ENCODE measurements at places on chromosomes 3 and 15.
A peak's percentile ranks its signal among the peaks of the same experiment; 100 is the strongest.

DNA sequence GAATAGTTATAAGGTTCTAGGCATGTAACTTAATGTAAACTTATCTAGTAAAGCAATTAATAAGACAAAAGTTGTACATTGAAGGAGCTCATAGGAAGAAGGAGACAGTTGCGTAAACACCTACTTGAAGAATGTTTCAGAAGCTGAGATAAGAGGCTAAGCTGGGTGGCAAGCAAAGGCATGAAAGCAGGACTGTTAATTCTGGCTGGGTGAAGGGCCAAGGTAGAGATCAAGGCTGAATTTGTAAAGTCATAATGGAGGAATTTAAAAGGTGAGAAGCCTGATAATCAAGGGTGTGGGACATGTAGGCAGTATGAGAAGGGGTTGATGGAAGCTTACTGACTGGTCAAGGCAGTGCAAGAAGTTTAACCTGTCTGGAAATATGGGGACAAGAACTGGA lies 80.4 kb upstream of the TGFBR2 start:
- no peak for DNase-seq

DNA sequence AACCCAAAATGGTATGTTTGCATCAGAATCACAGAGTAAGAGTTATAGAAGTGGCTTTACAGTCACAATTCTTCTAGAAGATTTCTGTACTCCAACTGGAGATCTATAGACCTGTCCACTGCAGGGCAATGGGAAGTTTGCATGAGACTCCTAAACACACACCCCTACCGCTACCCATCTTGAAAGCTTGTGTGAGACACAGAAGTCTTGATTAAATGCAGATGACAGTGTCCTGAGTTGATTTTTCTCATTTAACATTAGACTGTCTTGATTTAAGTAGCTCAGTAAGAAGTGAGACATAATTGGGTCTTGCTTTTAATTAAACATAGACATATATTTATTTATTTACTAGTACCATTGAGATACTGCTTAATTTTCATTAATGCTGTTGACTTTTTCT lies 54.4 kb downstream of the CD47 start:
- DNase-seq = no peak

DNA sequence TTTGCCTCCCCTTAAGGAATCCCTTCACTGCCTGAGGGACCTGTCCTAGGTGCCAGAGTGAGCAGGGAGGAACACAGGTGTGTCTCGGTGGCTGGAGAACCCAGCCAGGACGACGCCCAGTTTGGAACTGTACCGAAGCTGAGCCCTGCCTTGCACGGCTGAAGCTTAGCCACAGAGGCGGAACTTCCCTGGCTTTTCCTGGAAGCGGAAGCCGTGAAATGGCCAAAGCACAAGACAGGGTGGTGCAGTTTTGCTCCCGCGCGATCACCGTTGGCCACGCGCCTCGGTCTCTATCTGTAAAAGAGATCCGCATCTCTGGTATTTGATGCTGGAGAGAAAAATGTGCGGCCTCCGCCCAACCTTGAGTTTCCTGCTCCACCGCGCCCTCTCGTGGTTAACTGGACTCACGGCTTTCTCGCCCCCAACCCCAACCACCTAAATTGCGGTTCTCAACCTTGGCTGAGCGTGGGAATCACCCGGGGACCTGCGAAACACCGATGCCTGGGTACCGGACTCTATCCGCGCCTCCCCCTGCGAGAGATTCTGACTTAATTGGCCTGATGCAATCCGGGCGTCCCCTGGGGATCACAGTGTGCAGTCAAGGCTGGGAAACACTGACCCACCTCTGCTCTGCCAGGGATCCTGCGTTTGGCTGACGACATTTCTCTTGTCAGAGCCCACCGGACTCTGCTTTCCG lies 70.7 kb upstream of the ABHD2 start:
- DNase-seq = peak; percentile 96

DNA sequence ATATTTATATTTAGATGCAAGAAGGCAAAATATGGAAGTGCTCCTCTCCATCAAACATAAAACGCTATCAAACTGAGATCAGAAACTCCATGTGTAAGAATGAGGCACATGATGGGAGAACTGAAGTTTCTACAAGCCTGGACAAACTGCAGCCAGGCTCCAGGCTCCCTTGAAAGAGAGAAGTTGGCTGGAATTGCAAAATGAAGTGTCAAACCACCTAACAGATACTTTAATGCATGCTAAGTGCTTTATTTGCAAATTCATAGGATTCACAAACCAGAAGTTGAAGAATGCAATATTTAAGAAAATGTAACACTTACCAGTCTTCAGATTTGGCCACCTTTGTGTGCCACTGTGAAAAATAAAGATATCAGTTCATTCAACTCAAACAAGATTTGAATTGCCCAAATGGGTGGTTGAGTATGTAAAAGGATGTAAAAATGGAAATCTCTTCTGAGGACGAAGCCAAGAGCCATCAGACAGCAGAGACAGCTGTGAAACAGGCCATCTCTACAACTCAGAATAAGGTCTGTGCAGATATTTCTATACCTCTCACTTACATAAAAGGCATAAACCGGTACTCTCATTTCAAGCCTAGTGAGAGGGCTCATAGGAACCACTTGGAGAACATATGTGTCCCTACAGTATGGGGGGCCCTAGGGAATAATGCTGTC lies 87.0 kb downstream of the DPPA2 start:
- DNase-seq = no peak

- DNase-seq = no peak
Observed at GRCh38 chr3:6251612-6252400, 609.1 kb upstream of the GRM7 start.

GRCh38 chr3:191382661-191383060 lies 52.3 kb upstream of the UTS2B start:
- no peak for DNase-seq

- no peak for DNase-seq
Observed at GRCh38 chr3:129016356-129016719, 15.2 kb downstream of the EFCC1 start.

GRCh38 chr15:29382862-29383261 lies 113.2 kb upstream of the NSMCE3 start:
- no peak for DNase-seq

DNA sequence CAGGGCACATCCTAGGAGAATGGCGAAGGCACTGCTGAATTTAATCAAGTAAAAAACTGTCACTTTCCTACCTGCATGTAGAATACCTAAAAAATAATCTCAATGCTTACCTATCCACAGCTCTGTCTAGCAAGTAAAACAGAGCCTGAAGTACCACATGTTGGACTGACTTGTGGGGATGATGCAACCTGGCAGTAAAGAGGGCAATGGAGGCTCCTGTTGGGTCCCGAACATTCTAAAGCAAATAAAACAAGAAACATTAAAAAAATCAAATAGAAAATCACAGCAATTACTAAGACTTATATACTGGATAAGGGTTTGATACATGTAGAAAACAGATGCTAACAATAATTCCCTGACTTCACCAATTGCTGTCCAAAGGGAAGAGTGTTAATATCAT lies 56.1 kb downstream of the PTPN9 start:
- no peak for DNase-seq

DNA sequence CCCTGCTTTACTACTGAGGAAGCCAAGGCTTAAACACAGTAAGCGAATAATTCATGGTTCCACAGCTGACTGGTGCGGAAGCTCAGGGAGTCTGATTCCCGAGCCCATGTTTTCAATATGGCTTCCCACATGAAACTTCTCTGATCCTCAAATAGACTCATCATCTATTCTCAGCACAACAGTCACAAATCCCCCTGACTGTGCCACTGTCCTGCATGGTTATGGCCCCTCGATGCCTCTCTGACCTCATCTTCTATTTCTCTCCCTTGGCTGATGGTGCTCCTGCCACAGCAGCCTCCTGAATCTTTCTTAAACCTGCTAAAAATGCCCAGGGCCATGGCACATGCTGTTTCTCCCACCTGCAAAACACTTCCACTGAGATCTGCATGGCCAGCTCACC lies 43.2 kb downstream of the SRGAP3 start:
- no peak for DNase-seq

- no peak for DNase-seq
Observed at GRCh38 chr15:91465696-91466095, 365.6 kb downstream of the SV2B start.

DNA sequence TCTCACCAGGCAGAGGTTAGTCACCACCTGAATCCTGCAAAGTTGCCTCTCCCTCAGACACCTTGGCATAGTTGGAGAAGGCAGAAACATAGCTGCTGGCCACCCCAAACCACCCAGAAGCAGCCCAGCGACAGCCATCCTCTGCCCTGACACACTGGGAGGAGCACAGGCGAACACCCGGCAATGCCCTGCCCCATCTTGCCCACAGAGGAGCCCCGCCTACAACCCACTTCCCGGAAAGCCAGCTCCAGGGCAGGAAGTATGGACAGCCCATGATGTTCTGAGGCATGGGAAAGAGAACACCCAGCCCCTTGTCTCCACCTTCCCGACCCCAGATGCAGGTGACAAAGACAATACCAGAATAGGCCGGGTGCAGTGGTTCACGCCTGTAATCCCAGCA lies 12.6 kb upstream of the SHISA5 start:
- DNase-seq = no peak

DNA sequence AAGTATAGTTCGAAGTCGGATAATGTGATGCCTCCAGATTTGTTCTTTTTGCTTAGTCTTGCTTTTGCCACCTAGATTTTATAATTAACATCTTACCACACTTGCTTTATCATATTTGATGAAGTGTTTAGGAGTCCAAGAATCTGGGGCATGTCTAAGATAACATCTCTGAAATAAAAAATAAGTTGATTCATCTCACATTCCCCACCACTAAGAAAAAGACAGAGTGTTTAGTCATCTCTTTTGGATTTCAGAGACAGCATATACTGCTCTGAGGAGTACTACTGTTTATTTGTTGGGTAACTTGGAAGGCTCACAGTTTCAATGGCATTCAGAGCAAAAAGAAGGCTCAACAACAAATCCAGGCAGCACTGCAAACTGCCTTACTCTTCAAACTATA lies 324.2 kb upstream of the ATP11B start:
- DNase-seq = no peak

DNA sequence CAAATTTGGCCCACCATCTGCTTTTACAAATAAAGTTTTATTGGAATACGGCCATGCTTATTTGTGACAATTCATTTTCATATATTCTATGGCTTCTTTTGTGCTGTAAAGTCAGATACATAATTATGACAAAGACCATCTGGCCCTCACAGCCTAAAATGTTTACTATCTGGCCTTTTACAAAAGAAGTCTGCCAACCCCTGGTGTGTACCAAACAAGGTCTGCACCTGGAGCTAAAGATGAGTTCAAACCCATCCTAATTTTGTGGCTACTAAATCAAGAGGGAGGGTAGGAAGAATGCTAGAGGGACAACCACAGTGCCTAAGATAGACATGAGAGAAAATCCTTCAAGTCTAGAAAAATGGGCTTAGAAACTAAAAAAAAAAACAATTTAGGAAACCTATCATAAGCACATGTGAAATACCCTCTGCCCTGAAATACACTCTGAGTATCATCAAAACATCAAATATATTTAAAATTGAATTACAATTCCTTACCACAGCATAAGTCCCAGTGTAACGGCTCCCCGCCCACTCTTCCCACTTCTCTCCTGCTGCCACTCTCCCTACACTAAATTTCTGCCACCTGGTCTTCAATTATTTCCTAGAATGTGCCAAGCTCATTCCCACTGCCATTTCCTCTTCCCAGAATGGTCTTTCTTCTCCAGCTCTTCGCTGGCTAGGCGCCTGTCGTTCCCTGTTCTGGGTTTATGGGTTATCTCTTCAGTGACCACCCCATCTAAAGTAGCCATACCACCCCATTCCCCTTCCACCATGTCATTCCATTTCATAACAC lies 950.7 kb upstream of the CFAP20DC start:
- DNase-seq = no peak

GRCh38 chr3:138412821-138413551 lies 21.4 kb upstream of the ESYT3 start:
- no peak for DNase-seq

DNA sequence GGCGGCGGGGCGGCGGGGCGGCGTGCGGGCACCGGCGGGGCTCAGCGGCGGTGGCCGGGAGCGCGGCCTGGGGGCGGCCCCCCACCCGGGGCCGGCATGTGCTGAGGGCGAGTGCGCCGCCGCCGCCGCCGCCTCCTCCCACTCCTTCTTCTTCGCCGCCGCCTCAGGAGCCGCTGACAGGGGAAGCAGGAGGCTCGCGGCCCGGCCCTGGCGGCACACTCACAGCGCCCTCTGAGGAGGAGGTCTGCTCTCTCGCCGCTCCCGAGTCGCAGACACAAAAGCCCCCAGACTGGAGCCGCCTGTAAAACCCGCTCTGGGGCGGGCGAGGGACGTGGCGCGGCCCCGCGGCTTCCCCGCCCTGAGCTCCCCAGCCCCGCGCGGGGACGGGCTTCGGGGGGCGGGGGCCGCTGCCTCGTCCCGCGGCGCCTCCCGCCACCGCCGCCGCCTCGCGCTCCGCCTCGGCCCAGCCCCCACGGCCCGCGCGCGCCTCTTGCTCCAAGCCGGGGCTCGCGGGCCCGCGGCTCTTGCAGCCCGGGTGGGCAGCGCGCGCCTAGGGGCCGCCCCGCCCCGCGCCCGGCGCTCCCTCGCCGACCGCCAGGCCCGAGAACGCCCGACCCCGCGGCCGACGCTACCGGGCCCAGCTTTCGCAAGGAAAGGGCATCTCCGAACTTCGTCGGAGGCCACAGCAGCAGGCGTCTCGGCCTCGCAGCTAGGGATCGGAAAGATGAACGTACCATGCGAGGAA lies at the start of gene PYGO1:
PYGO1 (minus strand) TSS at position 276 of the 745 bp plus-strand sequence. CDS start 462 bp downstream, outside the sequence.
- DNase-seq = peak; percentile 84

DNA sequence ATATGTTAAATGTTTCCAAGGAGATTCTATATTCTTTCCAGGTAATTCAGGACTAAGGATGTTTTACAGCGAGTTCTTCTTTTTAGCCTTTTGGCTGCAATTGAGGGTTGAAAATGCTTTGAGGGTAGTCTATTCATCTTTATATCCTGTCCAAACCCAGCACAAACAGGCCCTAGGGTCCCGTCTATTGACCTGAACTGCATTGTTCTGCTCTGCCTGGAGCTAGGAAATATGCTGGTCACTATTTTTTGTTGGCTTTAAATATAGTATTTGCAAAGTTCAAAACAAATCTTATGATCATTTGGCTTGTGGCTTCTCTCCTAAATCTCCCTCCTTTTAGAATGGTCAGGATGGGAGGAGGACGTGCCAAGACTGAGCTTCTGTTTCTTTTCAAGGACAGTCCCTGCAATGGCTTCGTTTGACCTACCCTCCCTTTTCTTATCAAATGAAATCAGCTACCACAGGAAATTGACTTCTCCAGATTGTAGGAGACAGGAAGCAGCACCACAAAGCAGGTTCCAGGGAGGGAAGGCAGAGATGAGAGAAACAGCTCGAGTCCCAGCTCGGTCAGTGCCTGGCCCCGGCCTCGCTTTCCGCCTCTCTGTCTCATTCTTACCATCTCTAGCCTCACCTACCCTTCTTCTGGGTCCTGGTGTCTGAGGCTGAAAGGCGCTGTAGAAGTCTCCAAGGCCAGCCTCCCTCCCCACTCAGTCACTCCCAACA lies 27.6 kb upstream of the NRROS start:
- DNase-seq = no peak

- no peak for DNase-seq
Observed at GRCh38 chr3:148026009-148026588, 616.9 kb downstream of the ZIC1 start.

Measured in posterior vena cava (tissue), 2 donors.